NCI-H1105 (cell line): ENCODE measurements at places on chromosomes 2 and 18.

GRCh38 chr2:14082640-14083039 is 549.9 kb upstream of the LRATD1 start:
- no peak for DNase-seq

DNA sequence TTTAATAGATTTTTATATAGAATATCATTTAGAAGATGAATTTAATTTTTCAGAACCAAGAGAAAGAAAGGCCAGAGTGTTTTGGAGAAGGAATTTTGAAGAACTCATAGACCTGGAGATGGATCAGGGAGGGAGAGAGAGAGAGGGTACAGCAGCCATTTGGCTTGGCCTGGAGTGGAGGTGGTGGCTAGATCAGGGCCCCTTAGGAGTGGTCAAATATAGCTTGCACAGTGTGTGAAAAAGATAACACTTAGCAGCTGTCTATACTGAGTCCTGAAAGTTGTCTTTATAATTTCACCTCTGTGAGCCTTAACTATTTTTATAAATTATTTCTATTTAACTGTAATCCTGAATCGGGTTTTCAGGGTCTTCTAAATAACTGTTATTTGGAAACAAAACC is 38.8 kb upstream of the ACYP2 start:
- no peak for DNase-seq

- no peak for DNase-seq
Measured at GRCh38 chr2:235568431-235568830, 74.6 kb downstream of the AGAP1 start.

DNA sequence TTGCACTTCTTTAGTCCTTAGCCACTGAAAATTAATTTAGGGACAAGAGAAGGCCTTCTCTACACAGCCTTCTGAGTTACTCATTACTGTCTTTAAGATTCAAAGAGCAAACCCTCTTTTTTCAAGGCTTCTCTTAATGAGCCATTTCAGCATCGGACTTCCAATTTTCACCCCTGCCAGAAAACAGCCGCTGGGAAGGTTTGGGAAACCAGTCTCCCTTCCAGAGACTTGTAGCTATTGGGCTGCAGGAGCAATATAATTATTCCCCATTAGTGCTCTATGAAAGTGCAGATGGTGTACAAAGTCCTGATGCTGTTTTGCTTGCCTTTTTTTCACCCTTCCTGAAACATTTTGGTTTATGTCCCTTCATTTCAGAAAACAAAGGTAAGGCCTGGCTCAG is 79.3 kb downstream of the GPR39 start:
- no peak for DNase-seq

DNA sequence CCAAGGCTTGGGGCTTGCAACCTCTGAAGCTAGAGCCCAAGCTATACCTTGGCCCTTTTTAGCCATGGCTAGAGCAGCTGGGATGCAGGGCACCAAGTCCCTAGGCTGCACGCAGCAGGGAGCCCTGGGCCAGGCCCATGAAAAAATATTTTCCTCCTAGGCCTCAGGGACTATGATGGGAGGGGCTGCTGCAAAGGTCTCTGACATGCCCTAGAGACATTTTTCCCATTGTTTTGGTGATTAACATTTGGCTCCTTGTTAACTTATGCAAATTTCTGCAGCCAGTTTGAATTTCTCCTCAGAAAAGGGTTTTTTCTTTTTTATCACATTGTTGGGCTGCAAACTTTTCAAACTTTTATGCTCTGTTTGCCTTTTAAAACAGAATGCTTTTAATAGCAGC is 56.9 kb upstream of the LHCGR start:
- DNase-seq = no peak

DNA sequence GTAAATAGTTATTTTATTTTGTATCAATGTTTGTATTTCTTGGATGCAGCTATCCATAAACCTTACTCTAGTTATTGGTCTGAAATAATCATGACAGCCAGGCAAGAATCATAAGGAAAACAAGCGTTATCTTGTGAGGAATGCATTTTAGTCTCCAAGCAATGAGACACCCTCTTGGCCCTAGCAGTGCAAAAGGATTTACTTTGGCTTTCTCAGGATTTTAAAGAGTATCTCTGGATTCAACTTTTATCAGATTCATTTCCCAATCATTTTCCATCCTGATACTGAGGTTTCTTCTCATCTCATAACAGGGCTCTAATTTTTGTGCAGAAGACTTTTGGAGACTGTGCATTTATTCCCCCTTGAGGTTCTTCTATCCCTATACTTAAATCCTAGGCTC is 480.8 kb downstream of the TMX3 start:
- DNase-seq = no peak

GRCh38 chr18:55337908-55338521 is 250.0 kb downstream of the TCF4 start:
- DNase-seq = no peak

DNA sequence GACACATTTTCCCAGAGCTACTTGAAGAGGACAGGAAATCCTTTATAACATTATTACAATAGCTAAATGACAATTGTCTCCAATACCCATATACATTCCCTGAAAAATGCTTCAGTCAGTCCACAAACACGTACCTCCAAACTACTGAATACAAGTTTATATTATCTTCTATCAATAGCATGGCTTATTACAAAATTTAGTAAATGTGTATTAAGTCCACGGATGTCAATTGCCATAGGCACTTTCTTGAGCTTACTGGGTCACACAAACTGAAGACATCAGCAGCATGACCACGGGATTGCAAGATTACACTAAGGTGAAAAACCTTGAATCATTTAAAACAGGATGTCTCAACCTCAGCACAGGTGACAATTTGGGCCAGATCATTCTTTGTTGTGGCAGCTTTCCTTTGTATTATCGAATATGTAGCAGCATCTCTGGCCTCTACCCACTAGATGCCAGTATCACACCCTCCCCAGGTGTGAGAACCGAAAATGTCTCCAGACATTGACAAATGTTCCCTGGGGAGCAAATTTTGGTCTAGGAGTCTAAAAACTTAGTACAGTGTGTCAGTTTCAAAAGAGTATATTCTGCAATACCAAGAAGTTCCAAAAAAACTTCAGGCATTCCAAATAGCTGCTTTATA is 1.4 kb downstream of the MBD2 start:
- DNase-seq = peak; percentile 29

DNA sequence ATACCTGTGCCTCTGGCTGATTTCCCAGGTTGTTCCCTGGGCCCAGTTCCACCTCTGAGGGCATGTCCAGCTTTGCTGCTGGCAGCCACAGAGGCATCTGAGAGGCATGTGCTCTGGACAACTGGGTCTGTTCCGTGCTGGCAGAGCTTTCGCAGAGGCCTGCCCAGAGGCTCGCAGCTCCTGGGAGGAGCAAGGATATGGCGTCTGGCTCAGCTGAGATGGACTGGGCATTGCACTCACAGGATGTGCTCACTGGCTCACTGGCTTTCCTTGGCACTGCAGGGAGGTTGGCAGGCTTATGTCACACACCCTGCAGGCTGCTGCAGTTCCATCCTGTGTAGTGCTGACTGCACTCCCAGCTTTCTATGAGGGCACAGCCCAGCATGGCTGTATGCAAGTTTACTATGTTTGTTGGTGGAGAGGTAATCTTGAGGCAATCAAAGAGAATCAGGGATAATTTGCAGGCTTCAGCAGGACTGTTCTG is 172.3 kb downstream of the PRKCE start:
- peak; percentile 79 for DNase-seq
